Stimulated activated CD4-positive, alpha-beta T cell treated with anti-CD3 and anti-CD28 coated beads, TNF-alpha, amount 100 ng/mL, for 48 hours (primary cell): ENCODE measurements at places on chromosomes 3 and 15.

DNA sequence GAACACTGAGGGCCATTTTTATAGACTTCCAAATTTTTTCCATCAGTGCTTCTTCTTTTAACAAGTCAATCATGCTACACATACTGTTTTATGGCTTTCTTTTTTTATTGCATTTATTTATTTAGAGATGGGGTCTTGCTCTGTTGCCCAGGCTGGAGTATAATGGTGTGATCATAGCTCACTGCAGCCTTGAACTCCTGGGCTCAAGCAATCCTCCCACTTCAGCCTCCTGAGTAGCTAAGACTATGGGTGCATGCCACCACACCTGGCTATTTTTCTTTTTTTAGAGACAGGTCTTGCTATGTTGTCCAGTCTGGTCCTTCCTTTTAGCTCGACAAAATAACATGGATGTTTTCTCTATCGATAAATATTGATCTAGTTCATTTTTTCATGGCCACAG, 425.8 kb upstream of the WNT5A start:
- no peak for DNase-seq

DNA sequence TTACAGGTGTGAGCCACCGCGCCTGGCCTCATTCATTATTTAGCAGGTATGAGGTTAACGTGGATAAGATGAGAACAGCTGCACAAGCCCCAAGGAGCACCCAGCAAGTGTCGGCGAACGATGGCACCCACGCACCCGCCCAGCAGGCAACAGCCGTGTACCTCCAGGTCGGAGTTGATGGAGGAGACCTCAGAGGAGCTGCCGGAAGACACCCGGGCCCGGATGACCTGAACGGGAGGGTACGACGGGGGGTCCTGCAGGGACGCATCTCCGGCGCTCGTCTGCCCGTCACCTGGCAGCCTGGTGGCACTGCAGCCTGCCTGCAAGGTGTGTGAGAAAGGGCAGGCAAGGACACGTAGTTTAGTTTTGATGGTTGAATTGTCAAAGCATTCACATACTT, 29.1 kb downstream of the TMEM44 start:
- DNase-seq = no peak

DNA sequence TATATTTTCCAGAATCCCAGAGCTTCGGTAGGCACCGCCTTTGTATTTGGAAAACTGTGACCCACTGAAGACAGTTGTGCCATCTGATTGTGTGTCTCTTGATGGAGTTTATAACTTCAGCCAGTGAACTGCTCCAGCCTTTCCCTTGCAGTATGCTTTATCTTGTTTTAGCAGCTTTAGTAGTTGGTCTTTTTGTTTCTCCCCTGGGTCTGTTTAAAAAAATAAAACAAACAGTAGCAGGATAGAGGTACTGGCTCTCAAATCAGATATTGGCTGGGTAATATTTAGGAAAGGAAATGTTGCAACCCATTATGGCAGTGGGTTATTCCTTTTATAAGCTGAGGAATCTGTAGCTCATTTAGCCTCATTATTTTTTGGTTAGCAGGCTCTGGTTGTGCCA, 151.5 kb upstream of the BFSP2 start:
- DNase-seq = no peak

DNA sequence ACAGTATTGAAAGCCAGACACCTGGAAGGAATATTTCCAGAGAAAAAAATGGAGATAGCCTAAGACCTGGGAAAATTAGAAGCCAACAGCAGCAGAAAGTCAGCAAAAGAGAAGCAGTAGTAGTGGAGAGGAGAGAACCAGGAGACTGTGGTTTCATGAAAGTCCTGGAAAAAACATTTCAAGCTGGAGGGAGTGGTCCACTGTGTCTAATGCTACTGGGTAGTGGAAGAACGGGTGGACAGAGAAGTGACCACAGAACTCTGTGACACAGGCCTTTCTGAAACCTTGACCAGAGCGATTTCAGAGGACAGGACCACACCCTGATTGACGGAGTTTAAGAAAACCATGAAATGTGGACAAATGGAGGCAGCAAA, 15.3 kb upstream of the SH3BP5 start:
- DNase-seq = no peak

DNA sequence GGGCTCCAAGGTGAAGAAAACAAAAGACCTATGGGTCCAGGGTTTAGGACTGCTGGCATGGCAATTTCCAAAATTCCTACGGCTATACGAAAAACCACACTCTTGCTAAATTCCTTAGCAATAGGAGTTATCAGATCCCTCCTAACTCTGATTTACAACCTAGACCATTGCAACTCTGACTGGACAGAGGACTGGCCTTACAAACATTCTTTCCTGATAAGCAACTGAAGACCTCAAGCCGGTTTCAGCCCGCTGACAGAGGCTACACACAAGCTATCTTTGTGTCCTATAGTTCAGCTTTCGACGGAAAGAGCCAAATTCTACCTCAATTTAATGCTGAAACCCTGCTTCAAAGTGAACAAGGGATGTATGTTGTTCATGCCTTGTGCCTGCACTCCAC, 38.3 kb upstream of the AGBL1 start:
- no peak for DNase-seq

DNA sequence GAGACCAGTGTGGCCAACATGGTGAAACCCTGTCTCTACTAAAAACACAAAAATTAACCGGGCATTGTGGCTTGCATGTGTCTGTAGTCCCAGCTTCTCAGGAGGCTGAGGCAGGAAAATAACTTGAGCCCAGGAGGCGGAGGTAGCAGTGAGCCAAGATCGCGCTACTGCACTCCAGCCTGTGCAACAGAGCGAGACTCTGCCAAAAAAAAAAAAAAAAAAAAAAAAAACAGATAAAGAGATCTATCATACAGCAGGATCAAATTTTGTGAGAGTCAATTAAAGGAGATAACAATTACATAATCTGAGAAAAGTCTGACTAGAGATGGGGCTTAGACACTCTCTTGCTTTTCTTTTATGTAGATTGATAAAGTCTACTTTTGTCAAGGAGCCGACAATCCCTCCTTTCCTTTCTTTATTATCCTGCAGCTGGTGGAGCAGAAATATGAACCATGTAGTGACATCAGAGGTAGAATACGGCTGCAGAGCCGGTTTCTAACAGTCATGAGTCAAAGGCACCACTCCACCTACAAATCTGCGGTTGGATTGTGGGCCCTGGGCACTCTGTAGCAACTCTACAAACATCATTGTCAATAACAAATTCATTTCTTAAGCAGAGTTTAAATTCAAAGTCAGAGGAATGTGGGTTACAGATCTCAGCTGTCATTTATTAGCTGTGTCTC, 9.0 kb downstream of the C2CD4A start:
- DNase-seq = no peak

- DNase-seq = no peak
Measured at GRCh38 chr15:50576166-50576565, 29.7 kb upstream of the USP50 start.

GRCh38 chr3:63364910-63365309, 86.8 kb downstream of the SYNPR start:
- DNase-seq = no peak

DNA sequence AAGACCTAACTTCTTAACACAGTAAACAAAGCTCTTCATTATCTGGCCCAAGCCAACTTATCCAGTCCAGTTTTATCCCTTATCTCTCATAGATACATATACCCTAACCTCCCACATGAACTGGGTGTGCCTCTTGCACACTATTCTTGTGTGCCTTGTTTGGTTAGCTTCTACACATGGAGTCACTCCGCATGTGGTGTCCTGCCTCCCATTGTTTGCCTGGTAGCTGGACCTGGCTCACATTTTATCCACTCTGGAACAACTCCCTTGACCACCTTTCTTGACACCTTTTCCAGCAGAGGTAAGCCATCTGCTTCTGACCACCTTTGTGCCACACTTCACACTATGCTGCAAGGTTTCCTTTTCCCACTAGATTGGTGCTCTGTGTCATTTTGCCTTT, 15.2 kb downstream of the TIPARP start:
- no peak for DNase-seq

- no peak for DNase-seq
Measured at GRCh38 chr3:113454630-113455029, 13.3 kb upstream of the CFAP44 start.
